ENCODE measurements at places on chromosomes 3 and 15. TPM values are rescaled to one million over a fixed set of nuclear protein-coding genes. Genes with fewer than 3 reads are reported as not detected.

DNA sequence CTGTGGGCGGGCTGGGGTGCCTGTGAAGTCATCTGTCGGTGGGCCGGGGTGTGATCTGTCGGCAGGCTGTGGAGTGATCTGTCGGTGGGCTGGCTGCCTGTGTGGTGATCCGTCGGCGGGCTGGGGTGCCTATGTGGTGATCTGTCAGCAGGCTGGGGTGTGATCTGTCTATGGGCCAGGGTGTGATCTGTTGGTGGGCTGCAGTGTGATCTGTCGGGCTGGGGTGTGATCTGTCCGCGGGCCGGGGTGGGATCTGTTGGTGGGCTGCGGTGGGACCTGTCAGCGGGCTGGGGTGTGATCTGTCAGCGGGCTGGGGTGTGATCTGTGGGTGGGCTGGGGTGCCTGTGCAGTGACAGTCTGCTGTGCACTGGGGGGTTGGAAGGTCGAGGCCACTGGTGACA is 204.5 kb downstream of the XXYLT1 start:
- DNase-seq: no peak

Gene ZIC1
- not detected for total RNA-seq

DNA sequence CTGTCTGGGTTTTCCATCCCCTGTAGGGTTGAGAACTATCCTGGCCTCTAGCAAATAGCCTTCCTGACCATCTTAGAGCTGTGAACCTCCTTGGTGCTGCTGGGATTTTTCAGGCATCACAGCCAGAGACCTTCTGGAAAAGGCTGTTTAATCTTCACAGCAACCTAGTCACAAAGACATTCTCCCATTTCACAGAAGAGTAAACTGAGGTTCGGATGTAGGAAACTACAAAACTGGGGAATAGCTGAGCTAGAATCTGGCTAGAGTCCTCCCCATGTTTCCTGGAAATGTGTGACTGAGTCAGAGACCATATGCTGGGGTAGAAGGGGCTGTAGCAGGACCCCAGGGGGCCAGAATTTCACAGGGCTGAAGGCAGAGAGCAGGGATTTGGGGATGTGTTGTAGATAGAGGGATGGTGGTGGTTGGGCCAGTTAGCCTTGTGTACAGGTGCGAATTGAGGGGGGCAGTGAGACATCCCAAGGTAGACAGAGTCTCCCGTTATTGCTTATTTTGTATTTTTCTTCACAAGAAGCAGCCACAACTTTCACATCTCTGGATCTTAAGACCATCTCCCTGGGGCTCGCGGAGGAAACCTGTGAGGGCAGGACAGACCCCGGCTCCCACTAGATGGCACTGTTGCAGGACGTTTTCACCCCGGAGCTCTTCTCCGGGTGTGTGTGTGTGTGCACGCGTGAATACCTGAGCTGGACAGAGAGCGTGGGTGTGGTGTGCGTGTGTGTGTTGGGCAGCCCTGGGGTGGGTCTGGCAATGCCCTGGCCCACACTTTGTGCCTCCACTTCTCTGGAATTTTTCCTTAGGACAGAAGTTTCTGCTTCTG is 66.9 kb upstream of the PRR23C start:
- DNase-seq: peak; percentile 83

Gene AP2M1
- 104 TPM for total RNA-seq

- peak; percentile 22 for DNase-seq
These were observed 284.8 kb downstream of the GBE1 start for GRCh38 chr3:81476692-81477091.

Gene RHOV
- total RNA-seq: 1.8 TPM

GRCh38 chr3:67064105-67064504 is 66.0 kb downstream of the KBTBD8 start:
- no peak for DNase-seq

DNA sequence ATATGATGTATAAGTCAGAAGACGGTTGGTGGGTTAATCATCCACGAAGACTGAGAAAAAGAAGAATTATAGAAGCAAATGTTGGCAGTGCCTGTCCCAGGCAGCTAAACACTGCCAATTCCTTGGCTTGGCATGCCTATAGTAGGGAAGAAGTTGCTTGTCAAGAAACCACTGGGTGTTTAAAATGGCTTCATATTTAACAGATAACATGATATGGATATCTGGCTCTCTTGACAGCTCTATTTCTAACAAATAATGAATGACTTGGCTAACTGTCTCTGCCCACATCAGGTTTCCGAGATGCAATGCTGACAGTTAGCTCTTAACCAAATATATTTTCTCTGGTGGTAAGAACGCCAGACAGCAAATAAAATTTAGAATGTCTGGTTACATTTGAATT is 341.7 kb upstream of the KCNMB2 start:
- no peak for DNase-seq

Gene LDHAL6B
- not detected for total RNA-seq

Gene OCA2
- 0.55 TPM for total RNA-seq

- DNase-seq: no peak
These were observed 319.6 kb downstream of the AGBL1 start for GRCh38 chr15:86399041-86399954.

- no peak for DNase-seq
These were observed 8.1 kb downstream of the CEMIP start for GRCh38 chr15:80787316-80787715.

DNA sequence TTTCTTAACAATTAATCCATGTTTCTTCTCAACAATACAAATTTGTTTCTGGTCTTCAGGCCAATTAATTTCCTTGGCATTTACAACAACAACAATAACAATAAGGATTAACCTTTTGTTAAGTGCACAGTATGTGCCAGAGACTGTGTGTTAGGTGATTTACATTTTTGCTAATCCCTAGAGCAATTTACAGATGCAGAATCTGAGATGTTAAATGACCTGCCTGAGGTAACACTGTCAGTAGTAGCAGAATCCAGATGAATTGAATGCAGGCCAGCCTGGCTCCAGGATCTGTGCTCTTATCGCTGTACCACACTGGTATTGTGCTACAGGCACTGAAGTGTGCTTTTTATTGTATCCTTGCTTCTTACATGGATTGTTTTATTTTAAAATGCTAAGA is 122.2 kb downstream of the MEIS2 start:
- DNase-seq: no peak

DNA sequence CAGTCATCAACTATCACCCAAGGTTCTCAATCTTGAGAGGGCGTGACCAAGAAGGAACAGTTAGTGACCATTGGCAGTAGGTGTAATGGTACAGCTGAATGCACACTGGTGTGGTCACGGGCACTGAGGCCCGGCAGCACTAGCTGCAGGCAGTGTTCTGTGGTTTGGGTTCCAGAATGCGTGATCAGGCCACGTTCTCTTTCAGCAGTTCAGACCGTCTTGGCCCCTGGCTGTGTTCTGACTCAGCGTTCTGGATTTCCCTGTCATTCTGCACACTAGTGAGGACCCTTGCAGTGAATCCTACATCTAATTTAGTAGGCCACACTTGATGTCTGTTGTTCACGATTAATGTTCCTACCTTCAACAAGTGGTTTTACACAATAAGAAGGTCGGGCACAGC is 220.5 kb upstream of the SLCO3A1 start:
- DNase-seq: no peak

Gene FAM81A
- total RNA-seq: not detected

- DNase-seq: no peak
These were observed 100.7 kb downstream of the TIGIT start for GRCh38 chr3:114394551-114394950.

Gene ANKRD34C
- total RNA-seq: not detected

Gene CD276
- 34.4 TPM for total RNA-seq

- DNase-seq: no peak
These were observed 76.1 kb downstream of the CD200 start for GRCh38 chr3:112409041-112409440.

DNA sequence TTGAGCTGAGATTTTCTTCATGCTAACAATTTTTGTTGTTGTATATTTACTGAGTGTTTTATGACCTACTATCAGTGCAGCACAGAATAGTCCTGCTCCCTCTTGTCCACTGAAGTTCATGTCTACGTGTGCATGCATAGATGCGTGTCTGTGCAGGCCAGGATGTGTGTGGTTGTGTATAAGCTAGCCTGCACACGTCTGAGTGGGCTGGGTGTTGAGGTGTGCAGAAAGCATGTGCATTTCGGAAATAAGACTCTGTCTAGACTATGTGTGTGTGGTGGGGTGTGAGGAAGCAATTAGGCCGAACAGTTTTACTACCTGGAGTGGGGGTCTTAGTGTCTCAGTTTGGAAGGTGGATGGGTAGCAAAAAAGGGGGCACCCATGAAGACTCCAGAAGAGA is 39.2 kb downstream of the ATP2B2 start:
- DNase-seq: no peak

Gene FOXB1
- not detected for total RNA-seq

Gene TGM4
- total RNA-seq: not detected

DNA sequence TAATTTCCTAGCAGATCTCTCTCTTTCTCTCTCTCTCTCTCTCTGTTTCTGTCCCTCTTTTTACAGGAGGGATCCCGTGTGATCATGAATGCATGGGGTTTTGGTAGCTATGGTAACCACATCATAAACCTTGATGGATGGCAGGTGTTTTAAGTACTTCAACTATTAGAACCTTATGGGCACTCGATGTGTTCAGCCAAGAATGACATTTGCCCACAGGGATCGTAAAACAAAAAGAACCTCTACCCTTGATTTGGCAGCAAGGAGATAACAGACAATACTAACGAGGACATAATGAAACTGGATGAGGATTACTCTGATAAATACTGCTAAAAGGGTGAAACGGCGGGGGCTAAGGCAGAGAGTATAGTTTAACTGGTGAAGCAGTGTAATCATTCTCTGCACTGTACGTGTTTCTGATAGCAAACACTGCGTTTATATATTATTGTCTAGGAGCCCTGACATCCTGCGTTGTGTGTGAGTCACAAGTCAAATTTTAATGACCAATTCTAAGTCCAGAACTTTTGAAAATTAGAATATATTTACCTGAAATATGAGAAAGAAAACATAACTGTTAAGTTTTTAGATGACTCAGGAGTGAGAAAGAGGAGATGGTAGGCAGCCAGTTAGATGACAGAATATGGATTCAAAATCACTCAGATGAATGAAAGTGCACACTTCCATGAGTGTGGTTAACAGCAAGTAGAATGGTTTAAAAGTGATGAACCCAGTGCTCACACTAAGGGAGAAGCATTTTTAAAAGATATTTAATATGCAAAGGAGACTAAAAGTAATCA is 80.3 kb downstream of the OTOL1 start:
- DNase-seq: no peak

- DNase-seq: no peak
These were observed 118.6 kb downstream of the PGPEP1L start for GRCh38 chr15:98888820-98889479.

DNA sequence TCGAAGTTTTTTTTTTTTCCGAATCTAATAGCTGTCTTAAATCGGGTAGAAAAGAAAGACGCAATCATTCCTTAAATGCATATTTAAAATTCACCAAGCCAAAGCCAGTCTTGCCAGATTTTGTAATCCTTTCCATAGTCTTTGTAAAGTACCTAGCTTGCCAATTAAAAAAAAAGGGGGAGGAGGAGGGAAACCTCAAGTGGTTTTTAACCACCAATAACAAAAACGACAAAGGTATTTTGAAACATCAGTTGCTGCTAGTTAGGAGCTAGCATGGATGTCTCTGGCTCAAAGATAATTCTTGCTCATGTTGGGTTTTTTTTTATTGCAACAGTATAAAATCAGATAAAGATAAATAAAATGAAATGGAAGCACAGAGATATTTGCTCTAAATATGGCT is 187.9 kb downstream of the MECOM start:
- DNase-seq: no peak

DNA sequence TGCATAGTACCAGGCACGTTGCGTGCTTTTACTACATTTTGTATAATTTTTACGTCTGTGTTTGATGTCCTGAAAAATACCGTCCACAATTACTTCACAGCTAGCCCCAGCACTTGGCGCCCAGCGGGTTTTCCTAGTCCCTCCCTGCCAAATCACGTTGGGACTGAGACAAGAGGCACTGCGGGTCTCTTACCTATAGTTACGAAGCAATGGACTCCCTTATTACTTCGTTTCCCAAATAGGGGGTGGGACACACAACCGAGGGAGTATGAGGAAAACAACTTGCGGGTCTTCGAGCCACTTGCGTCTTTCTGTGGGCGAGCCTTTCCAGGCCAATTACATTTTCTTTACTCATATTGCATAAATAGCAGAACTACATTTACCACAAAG is 620 bp upstream of the CMSS1 start:
- peak; percentile 64 for DNase-seq

Gene TNNC1
- not detected for total RNA-seq

GRCh38 chr3:10173926-10174435 is 9.3 kb downstream of the IRAK2 start:
- DNase-seq: peak; percentile 68

- no peak for DNase-seq
These were observed 376.8 kb upstream of the THBS1 start for GRCh38 chr15:39204031-39204430.

- DNase-seq: no peak
These were observed 299.1 kb upstream of the TRIM42 start for GRCh38 chr3:140378571-140379340.

Gene TMOD2
- total RNA-seq: 2.2 TPM

- no peak for DNase-seq
These were observed 58.9 kb downstream of the CMTM8 start for GRCh38 chr3:32297366-32297765.

DNA sequence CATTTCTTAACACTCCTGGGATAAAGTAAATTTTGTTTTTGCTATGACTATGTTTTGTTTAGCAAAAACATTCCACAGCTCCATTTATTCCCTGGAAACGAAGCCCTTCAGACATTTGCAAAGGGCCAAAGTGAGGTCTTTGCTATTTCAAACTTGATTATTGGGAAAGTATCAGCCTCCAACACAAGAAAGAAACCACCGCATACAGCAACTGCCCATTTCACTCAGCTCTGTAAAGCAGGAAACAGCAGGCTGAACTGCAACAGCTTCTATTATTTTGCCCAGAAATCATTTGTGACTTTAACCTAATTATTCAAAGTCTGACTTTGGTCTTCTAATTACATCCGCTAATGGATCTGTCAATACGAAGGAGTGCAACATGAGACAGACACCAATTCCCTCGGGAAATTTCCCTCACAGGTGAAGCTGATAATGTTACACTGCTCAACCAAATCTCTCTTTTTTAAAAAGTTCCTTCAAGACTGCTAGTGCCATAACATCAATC is 72.1 kb downstream of the RFTN1 start:
- DNase-seq: no peak

- DNase-seq: no peak
These were observed 41.3 kb downstream of the NEK11 start for GRCh38 chr3:131067983-131068382.

- no peak for DNase-seq
These were observed 1.6 kb downstream of the PTX3 start for GRCh38 chr3:157438194-157438730.

- DNase-seq: no peak
These were observed 214.0 kb upstream of the BHLHE40 start for GRCh38 chr3:4765212-4765611.

DNA sequence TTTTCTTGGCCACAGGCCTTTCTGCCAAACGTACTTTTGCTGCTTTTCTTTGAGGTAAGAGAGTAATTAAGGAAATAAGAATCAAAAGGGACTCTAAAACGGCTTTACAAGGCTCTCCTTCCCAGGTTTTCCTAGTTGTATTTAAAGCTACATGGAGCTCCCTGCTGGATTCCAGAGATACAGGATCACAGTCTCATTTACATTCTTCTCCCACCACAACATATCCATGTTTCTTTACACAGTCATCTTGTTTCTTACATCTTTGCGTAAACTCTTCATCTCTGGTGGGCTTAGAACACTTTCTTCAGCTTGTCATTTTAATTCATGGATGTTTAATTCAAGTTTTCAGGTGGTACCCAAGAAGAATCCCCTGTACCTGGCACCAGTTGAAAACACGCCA is 117.6 kb upstream of the BFSP2 start:
- no peak for DNase-seq

- DNase-seq: peak; percentile 68
These were observed 8.4 kb downstream of the ITGB5 start for GRCh38 chr3:124878561-124879336.

Gene MUC20
- total RNA-seq: 38.8 TPM

Gene NOX5
- 0.14 TPM for total RNA-seq

Gene PLA2G4E
- total RNA-seq: not detected

Measured in stomach (tissue), 19 donors.